ENCODE measurements at places on chromosomes 1 and 21.

DNA sequence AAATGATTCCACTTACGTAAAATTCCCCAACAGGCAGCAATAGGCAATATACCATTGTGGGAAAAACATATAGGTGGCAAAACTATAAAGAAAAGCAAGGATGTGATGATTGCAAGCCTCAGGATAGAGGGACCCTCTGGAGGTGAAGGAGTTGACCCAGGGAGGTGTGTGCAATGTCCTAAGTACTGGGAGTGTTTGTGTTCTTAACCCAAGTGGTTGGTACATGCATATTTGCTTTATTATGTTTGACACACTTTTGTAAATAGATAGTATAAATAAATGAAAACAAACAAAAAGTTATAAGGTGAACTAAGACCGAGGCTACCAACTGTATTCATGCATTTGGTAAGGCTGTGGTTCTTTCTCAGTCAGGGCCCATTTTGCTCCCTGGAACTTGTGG is 7.5 kb downstream of the MX1 start:
- DNase-seq, result no peak

GRCh38 chr1:59072583-59072947 is 224.3 kb upstream of the FGGY start:
- no peak for DNase-seq

GRCh38 chr1:86774305-86775295 is 70.2 kb downstream of the SH3GLB1 start:
- DNase-seq, result no peak

- DNase-seq, result no peak
Measured at GRCh38 chr1:46508757-46509156, 19.1 kb downstream of the DMBX1 start.

- no peak for DNase-seq
Measured at GRCh38 chr1:12466816-12467215, 151.2 kb downstream of the DHRS3 start.

Measured in activated T-helper 1 cell treated with anti-CD3 and anti-CD28 coated beads, Interleukin-2, amount 50 U/mL, for 16 hours (primary cell).